ENCODE measurements at places on chromosomes 13 and 19. TPM values are rescaled to one million over a fixed set of nuclear protein-coding genes. Genes with fewer than 3 reads are reported as not detected.

GRCh38 chr13:101065329-101065728 lies 351.0 kb downstream of the NALCN start:
- DNase-seq, result no peak

- DNase-seq, result no peak
Observed at GRCh38 chr19:590396-590745, 690 bp downstream of the HCN2 start.

The ZNF681 gene
- total RNA-seq, result not detected

DNA sequence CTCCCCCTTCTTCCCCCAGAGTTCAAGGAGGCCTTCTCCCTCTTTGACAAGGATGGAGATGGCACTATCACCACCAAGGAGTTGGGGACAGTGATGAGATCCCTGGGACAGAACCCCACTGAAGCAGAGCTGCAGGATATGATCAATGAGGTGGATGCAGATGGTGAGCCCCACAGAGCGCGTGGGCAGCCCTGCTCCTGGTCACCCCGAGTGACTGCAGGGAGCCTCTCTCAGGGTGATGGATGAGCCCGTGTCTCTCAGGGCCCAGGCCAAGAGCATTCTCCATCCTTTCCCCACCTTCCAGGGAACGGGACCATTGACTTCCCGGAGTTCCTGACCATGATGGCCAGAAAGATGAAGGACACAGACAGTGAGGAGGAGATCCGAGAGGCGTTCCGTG lies 7.0 kb downstream of the CALM3 start:
- DNase-seq, result no peak

DNA sequence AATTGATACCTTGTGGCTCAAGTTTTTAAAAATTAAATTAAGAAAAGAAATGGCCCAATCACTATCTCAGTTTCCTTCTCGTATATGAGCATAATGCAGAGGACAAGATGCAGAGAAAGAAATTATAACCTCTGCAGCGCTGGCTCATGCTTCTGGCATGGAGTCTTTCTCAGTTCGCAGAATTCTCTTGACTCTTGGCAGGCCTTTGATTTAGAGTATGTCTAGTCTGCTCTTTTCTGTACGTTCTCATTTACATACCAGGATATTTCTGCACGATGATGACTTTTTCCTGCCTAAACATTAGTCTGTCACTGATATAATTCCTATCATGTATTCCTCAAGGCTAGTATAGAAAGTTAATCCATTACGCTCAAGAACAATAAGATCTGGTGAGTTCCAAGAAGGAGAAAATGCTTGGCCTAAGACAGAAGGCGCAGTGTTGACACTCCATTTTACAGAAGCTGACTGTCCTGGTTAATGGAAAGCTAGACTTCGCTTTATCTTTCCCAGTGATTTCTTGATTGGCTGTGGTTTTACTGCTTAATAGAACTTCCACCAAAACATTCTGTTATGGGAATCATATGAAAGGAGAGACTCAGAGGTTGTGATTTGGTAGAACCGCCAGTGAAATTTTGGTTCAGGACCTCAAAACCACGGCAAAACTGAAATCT lies 1.7 kb upstream of the SMAD9 start:
- no peak for DNase-seq

- no peak for DNase-seq
Observed at GRCh38 chr19:42091742-42092141, 15.8 kb downstream of the ZNF574 start.

- no peak for DNase-seq
Observed at GRCh38 chr19:1790054-1790792, 21.9 kb downstream of the ATP8B3 start.

DNA sequence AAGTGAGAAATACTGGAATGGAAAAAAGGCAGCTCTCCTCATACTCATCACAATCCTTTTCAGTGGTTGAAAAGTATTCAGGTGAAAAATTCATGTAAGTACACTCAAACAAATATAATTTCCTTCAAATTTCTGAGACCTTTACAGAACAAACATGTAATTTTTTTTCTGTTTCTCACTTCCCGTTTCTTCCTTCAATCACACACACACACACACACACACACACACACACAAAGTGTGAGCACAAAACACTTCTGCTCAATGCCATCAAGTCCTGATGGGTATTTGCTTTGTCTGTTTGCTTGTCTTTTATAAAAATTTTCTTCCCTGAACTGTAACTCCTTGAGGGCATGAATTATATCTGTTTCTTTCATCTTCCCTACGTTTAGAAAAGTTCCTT lies 110.6 kb downstream of the LIG4 start:
- DNase-seq, result no peak

DNA sequence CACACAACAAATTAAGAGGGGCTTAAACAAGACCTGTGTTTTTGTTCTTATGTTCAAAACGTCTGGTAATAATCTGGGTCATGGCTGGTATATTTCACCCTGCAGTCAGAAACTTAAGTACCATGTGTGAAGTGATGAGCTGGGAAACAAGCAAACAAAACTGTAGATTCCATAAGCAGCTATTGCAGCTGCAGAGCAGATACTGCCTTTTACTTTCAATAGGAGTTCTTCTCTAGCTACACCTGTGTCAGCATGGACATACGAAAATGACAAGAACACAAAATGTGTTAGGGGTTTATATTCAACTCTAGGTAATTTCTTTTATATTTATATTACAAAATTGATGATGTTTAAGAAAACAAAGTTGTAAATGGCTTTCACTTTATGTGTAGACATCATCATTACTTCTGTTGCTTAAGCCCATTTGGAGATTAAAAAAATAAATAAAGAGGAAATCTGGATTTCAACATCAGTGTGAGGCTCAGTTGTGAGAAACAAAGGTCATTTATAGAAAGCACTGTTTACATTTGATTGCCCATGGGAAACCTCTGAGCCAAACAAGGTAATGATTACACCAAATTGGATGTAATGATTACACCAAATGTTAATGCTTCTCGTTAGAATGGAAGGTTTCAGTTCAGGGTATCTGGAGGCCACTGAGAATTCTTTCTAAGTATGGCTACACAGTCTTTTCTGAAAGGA lies 451.0 kb upstream of the SLC10A2 start:
- no peak for DNase-seq

DNA sequence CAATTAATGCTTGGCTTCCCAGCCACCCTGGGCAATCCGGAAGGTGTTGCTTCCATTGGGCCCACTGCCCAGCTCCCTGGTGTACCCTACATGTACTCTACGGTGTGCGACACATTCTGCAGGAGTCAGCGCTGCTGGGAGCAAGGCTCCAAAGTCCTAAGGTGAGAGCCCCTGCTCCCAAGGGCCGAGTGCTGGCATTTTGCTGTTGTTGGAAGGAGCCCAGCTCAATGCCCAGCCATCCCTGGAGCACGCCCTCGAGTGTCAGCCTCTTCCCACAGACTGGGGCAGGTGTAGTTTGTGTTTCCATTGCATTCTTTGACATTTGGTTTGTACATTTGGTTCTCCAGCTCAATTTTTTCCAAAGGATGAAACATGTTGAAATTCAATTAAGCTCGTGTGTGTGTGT lies 64.6 kb downstream of the GGACT start:
- no peak for DNase-seq

GRCh38 chr19:8333767-8334457 lies 9.2 kb downstream of the KANK3 start:
- no peak for DNase-seq

The ZNF560 gene
- not detected for total RNA-seq

DNA sequence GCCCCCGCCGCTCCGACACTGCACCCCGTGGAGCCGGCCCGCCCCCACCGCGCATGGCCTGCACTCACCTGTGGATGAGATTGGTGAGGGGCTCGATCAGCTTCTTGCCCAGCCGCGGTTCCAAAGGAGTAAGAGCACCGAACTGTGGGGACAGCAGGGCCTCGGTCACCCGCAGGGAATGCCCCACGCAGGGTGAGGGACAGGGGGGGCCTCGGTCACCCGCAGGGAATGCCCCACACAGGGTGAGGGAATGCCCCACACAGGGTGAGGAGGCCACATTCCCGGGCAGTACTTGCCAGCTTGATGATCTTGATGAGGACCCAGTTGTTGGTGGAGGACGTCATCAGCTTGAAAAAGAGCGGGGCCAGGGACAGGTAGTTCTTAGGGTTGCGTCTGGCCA lies 22.3 kb downstream of the AP3D1 start:
- no peak for DNase-seq

The GAS6 gene
- 13.6 TPM for total RNA-seq

The ATXN8OS gene
- not detected for total RNA-seq

- no peak for DNase-seq
Observed at GRCh38 chr19:51978882-51979281, 7.8 kb downstream of the ZNF350 start.

DNA sequence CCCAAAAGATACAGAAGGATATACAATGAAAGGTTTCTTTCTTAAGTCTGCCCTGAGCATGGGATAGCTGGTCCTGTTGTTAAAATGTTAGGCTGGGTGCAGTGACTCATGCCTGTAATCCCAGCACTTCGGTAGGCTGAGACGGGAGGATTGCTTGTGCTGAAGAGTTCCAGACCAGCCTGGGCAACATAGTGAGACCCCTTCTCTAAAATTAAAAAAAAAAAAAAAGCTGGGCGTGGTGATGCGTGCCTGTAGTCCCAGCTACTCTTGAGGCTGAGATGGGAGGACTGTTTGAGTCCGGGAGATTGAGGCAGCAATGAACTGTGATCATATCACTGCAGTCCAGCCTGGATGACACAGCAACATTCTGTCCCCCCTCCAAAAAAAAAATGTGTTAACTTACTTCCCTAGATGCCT lies 52.5 kb upstream of the SHKBP1 start:
- DNase-seq, result no peak

- no peak for DNase-seq
Observed at GRCh38 chr13:27979001-27979643, 9.4 kb downstream of the URAD start.

- DNase-seq, result no peak
Observed at GRCh38 chr13:72473321-72473720, 254.1 kb downstream of the MZT1 start.

DNA sequence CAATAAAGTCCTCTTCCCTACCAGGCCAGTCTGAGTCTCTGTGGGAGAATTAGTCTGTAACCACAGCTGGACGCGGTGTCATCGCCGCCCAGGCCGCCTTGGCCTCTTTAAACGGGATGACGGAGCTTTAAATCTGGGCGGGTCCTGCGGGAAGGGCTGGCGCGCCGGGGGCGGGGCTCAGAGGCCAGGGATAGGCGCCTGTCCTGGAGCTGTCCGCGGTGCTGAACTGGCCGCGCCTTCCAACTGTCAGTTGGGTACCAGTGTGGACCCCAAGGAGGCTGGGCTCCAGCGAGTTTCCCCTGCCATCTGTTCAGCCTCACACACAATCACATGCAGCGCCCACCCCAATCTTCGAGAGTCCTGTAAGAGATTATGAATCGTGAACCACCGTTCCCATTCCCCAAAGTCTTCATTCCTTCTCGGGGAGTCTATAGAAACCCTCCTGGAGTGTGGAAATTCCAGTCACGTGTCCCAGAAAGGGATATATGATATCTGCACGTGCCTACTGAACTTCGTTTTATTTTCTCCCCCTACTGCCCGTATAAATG lies 11.5 kb downstream of the APLP1 start:
- DNase-seq, result peak; percentile 88
